ENCODE measurements at places on chromosomes 3 and 15.

GRCh38 chr3:158718490-158719170 lies 13.6 kb downstream of the RARRES1 start:
- no peak for DNase-seq

GRCh38 chr3:97066531-97066930 lies 252.1 kb downstream of the EPHA6 start:
- DNase-seq, result no peak

DNA sequence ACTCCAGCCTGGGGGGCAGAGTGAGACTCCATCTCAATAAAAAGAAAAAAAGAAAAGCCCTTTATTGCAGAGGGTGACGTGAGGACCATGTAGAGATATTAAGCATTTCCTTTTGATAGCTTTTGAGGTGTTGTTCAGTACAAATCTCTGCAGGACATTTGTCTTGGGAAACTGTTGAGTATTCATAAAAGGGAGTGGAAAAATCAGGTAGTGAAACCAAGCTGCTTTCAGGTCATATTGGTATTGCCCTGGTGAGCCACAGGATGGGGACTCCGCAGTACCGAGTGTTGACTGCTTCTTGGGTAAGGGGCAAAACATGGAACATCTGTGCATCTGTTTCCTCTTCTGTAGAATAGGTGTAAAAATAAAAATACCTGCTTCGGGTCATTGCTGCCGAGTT lies 9.9 kb downstream of the ITPR1 start:
- no peak for DNase-seq

GRCh38 chr15:57647071-57647790 lies 55.5 kb downstream of the MYZAP start:
- no peak for DNase-seq

DNA sequence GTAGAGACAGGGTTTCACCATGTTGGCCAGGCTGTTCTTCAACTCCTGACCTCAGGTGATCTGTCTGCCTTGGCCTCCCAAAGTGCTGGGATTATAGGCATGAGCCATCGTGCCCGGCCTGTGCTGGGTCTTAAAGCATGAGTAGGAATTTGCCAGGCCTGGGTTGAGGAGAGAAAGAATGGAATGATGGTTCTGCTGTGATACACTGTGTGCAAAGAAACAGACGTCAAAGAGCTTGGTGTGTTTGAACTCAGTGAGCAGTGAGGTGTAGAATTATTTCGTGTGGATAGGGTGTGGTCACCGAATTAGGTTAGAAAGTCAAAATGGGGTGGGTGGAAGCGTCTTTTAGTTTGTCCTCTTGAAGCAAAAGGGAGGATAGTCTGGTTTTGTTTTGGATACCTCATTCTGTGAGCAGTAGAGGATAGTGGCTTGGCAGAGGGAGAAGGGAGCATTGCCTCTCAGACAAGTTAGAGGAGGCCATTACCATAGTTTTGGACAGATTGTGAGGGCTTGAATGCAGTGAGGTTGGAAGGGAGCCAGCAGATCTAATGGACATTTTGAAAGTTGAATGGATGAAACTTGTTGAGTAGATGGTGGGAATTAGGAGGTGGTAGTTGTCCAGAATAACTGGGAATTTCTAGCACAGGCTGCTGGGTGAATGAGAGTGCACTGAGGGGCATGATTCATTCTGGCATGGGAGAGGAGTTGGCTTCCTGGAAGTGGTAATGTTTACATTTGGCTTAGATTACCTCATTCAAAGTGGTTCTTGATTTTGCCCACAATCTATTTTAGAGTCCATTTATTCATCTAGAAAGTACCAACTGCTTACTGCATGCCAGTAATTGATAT lies 27.2 kb downstream of the AKAP13 start:
- DNase-seq, result no peak

DNA sequence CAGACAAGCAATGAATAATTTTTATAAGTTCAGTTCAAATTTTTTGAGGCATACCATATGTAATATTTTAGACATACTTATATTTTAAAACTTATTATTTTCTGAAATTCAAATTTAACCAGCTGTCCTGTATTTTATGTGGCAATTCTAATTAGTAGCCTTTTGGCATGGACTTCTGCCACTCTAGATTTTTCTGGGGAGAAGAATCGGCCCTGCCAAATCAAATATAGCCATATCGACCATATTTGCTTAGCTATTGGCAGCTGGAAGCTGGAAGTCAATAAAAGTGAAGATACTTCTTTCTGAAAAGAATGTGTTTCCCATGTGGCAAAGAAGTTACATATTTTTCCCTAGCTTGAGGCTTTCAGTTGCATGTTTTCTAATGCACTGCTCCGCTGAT lies 9.4 kb upstream of the RBMS3 start:
- DNase-seq, result no peak

- no peak for DNase-seq
Measured at GRCh38 chr3:27626596-27627118, 95.5 kb downstream of the EOMES start.

- DNase-seq, result no peak
Measured at GRCh38 chr15:40793216-40793989, 13.5 kb upstream of the ZFYVE19 start.

- no peak for DNase-seq
Measured at GRCh38 chr3:42729404-42730145, 27.0 kb upstream of the HHATL start.

GRCh38 chr15:65918357-65918920 lies 49.1 kb downstream of the RAB11A start:
- DNase-seq, result no peak

DNA sequence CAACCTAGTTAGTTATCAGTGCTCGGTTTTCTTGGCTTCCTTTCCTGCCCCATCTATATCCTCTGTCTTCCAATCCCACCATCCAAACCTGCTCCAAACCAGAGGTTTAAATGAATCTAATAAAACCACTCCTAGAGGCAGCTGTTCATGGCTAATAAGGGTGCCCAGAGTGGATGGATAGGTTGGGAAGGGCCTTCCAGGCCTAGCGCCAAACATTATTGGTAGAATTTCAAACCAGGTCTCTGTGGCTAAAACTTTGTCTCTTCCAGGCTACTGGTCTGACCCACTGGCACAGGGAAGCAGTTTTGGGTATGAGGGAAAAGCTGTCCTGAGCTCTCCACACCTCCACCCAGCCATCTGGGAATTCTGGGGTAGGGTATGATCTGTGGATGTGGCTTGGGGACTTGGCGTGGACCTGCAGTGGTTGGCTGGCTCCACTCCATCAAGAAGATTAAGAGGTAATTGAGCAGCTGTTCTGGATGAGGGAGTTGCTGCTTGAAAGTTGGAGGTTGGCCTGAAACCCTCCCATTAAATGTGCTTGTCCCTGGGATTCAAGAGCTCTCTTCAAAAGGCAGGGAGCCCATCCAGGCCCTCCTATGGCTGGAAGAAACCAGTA lies 29.3 kb upstream of the INSYN1 start:
- DNase-seq, result no peak

GRCh38 chr3:137477614-137478013 lies 286.5 kb upstream of the SOX14 start:
- DNase-seq, result no peak

DNA sequence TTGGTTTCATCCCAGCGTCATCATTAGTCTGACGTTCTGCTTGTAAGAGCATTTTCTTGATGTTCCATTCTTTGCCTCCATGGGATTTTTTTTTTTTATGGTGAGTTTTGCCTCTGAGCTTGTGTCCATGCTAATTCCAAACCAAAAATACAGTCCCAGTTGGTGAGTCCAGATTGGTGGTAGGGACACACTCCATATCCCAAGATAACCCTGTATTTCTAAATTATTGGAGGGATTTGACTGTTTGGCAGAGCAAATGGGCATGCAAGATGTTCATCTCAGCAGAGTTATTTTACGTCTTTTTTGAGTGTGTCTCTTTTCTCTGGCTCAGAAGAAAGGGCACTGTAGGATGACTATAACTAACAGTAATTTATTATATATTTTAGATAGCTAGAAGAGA lies 526.8 kb upstream of the CFAP20DC start:
- no peak for DNase-seq

DNA sequence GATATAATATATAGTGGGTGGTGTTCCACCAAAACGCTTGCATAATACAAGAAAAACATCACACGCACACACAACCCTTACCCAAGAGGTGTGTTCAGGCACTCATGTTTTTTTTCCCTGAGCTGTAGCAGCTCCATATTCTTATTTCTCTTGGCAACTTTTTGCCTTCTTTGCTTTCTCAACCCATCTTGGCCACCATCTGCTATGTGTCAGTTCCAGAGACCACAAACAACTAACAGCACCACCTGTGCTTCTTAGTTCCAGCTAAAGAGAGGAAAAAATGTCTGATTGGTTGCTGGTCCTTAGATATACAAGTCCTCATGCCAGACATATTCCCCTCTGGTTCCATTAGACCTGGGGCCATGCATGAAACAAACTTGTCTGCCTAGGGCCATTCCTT lies 11.9 kb downstream of the ACTC1 start:
- no peak for DNase-seq

- DNase-seq, result no peak
Measured at GRCh38 chr3:42658771-42659390, 5.4 kb downstream of the ZBTB47 start.

- no peak for DNase-seq
Measured at GRCh38 chr3:124992041-124992440, 57.5 kb upstream of the MUC13 start.

GRCh38 chr15:62500325-62500724 lies 335.2 kb upstream of the C2CD4B start:
- DNase-seq, result no peak

DNA sequence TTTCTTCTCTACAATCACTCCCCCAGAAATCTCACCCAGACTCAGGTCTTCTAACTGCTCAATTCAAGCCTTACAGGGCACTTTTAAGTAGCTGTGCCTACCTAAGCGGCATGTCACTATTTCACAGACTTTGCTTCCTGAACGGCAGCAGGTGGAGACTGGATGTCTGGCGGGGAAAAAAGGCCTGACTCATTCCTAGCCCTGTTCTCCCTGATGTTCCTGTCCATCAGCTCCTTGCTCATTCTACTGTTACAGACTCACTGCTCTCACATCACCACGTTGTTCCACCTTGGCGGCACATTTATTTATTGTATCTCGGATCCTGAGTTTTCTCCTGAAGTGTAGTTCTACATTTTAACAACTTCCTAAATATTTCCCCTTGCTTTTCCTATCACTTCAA lies 52.6 kb upstream of the ATP11B start:
- no peak for DNase-seq

GRCh38 chr15:87031540-87032230 lies 952.0 kb downstream of the AGBL1 start:
- DNase-seq, result no peak

GRCh38 chr3:30488070-30488756 lies 118.2 kb upstream of the TGFBR2 start:
- DNase-seq, result no peak

- DNase-seq, result no peak
Measured at GRCh38 chr15:79644091-79644490, 212.0 kb downstream of the MINAR1 start.

DNA sequence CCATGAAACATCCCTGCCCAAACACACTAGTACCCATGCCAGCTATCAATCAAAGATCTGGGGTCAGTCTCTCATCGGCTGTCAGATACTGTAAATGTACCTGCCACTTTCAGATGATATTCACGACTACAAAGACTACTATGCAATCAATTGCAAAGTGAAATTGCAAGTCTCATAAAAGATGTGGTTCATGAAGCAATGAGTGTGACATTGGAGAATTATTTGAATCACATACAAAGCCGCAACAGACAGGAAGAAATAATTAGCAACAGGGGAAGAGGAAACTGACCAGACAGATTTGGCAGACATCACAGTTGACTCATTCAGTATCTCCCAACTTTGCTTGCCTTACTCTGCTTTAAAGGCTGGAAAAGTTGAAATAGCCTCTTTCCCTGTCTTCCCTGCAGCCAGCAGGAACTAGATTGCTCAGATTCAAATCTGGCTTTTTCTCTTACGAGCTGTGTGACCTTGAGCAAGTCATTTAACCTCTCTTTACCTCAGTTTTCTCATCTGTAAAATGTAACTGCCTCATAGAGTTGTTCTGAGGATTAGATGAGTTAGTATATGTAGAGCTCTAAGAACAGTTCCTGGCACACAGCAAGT lies 95.7 kb upstream of the C3orf80 start:
- no peak for DNase-seq

GRCh38 chr3:49865198-49865784 lies 4.4 kb downstream of the CAMKV start:
- no peak for DNase-seq

DNA sequence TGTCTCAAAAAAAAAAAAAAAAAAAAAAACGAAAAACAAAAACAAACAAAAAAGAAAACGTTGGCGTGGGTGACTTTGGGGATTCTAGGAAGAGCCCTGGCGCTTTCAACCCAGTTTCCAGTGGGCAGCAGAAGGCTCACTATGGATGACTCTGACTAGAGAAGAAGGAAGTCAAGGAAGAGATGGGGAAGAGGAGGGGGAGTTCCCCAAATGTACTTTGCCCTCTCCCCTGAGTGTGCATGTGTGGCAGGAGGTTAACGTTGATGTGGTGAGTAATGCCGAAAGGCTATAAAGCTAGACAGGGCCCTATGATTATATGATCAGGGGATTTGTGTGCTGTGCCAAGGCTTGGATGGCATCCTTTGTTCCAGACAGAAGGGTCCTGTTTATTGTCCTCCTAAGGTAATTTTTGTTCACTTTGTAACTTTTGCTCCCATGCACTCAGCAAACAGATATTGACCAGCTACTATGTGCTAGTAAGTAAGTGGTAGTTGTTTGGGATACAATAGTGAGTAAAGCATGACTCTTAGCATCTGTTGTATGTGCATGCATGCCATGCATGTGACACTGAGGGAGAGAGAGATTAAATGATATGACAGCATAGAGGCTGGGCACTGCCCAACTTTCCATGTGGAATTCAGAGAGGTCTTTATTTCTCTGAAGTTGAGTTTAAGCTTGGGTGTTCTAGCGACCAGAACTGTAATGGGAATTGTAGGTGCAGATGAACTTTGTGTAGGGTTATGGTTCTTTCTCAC lies 750 bp upstream of the HHLA2 start:
- DNase-seq, result no peak

DNA sequence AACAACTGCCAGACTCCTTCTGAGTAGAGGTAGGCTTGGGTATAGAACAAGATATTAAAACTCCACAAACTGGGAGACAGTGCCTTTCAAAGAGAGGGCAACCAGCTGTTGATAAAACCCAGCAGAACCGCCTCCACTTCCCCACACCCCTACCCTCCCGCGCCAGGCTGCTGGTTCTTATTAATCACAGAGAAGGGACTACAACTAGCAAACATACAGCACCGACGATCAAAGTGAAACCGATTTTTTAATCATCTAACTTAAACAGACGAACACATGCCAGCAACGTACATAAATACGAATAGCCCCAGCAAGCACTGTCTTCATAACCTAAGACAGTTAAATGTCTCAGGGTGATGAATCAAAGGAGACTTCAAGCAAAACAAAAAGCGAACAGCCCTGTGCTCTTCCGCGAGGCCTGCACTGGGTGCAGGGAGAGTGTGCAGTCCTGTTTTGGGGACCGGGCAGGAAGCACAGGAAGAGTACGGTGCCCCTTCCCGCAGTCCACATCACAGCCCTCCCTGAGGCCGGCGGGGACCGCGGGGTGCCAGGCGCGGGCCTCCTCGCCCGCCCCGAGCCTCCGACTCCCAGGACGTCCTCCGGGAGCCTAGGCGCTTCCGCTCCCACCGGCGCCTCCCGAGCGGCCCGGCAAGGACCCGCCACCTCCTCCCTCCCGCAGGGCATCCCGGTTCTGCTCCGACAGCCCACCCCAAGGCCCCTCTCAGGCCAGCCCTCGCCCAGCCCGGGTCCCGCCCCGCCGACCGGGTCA lies 75.1 kb upstream of the VGLL4 start:
- no peak for DNase-seq
